Left cardiac atrium (tissue), 4 donors: ENCODE measurements at places on chromosomes 7 and 10. TPM values are rescaled to one million over a fixed set of nuclear protein-coding genes. Genes with fewer than 3 reads are reported as not detected.

DNA sequence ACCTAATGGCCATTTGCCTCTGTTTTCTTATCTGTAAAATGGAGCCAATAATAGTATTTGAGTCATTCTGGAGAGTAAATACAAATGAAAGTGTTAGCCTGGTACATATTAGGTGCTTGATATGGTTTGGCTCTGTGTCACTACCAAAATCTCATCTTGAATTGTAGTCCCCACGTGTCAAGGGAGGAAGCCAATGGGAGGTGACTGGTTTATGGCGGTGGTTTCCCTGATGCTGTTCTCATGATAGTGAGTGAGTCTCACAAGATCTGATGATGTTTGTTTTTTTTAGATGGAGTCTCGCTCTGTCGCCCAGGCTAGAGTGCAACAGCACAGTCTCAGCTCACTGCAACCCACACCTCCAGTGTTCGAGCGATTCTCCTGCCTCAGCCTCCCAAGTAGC is 194.0 kb upstream of the SEMA3E start:
- DNase-seq = no peak

- no peak for DNase-seq
These were observed 35.4 kb upstream of the GPAM start for GRCh38 chr10:112218960-112219359.

DNA sequence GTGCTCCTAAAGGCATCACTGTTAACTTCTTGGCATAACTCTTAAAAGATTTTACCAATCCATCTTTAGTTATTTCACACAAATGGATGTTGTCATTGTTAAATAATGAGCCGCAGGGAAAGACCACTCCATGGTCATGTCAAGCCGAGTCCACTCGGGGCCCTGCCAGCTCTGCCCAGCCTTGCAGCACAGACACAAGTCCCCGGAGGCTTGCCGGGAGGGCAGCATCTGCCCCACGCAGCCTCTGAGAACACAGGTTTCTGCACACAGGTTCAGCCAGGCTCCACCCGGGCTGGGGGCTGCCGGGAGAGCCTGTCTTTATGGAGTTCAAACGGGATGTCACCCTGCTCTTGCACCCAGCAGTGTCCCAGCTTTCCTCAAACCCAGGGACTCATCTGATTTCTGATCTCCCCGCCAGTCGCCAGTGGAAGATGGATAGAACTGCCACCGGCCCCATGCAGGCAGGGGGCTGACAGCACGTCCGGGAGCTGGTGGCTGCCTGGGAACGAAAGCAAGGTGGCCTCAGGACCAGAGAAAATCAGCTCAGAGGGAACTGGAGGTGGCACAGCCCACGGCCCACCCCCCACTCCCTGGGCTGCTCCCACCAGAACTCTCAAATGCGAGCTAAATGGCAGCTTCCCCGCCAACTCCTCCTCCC is 156.2 kb downstream of the TCERG1L start:
- DNase-seq = no peak

DNA sequence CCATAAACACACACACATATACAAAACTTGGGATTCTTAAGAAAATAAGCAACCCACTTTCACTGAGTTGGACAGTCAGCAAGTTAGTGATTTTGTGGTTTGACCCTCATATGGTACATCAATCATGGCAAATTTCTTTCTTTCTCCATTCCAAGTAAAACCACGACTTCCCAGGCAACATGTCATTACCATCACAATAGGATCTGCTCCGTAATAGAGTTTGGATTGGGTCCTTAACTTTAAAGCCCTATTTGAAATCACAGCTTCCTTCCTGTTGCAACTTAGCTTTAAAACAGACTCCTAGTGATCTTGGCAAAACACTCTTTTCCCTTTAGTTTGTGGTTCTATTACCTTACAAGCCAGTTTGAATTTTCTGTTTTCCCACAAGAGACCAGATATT is 483.6 kb downstream of the INHBA start:
- no peak for DNase-seq

GRCh38 chr7:143323653-143324052 is 7.7 kb downstream of the CLCN1 start:
- no peak for DNase-seq

GRCh38 chr7:34762764-34763163 is 104.7 kb downstream of the NPSR1 start:
- no peak for DNase-seq

DNA sequence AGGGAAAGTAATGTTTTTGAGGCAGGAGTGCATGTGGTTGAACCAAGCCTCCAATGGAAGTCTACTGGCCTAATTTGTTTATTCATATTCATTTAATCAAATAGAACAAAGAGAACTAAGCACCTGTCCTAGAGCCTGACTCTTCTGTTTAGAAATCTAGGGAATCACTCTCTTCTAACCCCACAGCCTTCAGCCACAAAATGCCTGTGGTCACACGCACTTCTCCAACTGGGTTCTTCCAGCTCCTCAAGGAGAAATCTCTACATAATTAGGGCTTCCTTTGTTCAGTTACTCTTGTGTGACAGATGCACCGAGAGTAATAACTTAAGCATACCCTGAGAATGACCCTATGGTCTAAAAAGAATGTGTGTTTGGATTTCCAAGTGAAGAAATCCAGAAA is 133.7 kb upstream of the NAMPT start:
- DNase-seq = no peak

GRCh38 chr10:126734015-126734414 is 63.5 kb upstream of the C10orf90 start:
- no peak for DNase-seq

DNA sequence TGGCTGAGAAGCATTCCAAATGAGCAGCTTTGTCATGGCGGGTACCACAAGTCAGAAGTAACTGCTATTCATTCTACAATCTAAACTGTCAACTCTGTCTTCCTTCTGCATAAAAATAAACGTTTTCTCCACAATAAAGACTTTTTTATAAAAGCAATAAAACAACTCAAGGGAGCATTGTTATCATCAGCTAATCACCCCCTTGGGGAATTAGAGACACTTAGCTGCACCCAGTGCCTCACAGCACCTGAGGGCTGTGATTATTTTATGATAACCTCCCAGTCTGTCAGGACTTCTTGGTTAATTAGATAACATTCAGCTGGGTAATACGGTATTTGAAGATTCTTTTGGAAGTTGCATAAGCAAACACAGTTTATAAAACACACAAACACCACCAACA is 155.6 kb downstream of the PPP1R3A start:
- DNase-seq = no peak

GRCh38 chr10:31095677-31096560 is 64.3 kb upstream of the ZNF438 start:
- no peak for DNase-seq

DNA sequence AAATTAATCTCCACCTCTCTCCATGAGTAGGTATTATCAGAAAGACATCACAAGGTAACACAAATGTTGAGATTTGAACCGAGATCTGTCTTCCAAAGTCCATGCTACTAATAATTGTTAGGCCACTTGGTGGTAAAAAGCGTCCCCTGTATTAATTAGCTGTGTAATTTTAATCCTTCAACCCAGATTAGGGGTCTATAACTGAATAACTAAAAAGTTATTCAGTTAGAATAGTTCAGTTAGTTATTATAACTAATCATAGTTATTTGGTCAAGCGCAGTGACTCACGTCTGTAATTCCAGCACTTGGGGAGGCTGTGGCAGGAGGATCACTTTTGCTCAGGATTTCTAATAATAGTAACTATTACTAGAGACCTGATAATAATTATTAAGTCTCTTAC is 5.6 kb downstream of the PDSS1 start:
- DNase-seq = no peak

DNA sequence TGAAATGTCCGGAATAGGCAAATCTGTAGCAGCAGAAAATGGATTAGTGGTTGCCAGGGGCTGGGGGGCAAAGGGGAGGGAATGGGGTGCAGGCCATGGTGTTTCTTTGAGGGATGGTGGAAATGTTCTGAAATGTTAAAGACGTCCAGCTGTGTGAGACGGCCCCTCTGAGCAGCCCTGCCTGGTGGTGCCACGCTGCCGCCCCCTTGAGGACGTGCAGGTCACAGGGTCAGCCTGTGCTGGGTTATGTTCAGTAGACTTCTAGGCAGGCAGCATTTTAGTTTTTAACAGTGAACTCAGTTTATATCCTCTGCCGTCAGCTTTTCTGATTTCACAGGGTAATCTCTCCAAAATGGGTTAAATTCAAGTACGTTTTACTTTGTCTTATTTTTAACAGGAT is 9.4 kb downstream of the NUB1 start:
- no peak for DNase-seq

Gene MOGAT3
- total RNA-seq = not detected

Gene NUTM2E
- not detected for total RNA-seq
